ENCODE measurements at places on chromosomes 13 and 19.

- no peak for DNase-seq
Measured at GRCh38 chr19:30734669-30735068, 362.5 kb downstream of the ZNF536 start.

GRCh38 chr13:95536632-95537241 is 15.8 kb upstream of the CLDN10 start:
- DNase-seq = no peak

DNA sequence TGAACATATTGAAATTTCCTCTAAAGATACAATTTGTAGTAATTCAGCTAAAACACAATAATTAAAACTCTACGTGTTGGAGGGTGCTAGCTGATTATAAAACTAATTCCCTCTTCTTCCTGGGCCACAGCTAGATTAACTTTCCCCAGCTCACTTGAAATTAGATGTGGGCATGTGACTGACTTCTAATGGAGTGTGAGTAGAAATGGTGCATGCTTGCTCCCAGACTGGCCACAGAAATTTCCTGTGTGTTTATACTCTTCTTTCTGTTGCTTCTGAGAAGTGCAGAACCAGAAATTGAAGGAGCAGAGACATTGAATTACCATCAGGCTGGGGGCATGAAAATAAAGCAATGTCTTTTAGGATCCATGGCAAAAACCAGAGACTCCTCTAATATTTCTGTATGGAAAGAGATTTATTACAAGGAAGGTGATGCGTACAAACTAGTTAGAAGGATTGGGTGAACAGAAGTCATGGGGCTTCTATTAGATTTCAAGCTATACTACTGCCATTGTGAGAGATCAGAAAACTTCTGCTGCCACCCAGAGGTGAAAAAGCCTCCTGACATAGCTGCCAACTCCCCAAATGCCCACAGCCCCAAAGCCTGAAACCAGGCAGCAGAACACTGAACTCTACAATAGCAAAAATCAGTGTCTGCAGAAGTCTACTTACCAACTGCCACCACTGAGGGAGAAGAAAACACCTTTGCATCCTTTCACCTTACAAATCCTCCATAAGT is 379.2 kb upstream of the MIR17HG start:
- peak; percentile 83 for DNase-seq

- no peak for DNase-seq
Measured at GRCh38 chr13:70218618-70219017, 110.4 kb upstream of the KLHL1 start.

Data from SHP77 treated with DMSO at 0.1 percent for 48 hours (cell line).